HL-60 (cell line): ENCODE measurements at places on chromosomes 13 and 19.

GRCh38 chr13:94177041-94177440, 302.4 kb downstream of the DCT start:
- DNase-seq, result no peak

GRCh38 chr19:48608798-48609263, 2.3 kb downstream of the SPACA4 start:
- peak; percentile 73 for DNase-seq

DNA sequence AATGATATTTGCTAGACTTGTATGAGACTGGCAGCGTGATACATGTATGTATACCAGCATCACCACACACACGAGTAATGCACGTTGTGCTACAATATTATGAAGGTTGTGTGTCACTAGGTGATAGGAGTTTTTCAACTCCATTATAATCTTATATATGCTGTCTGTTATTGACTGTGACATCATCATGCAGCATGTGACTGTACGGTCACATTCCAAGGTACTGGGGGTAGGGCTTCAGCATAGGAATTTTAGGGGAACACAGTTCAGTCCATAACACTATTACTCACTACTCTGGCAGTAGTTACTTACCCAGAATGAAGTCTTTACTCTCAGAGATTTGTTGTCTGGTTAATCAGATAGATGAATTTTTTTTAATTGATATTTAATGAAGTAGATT, 91.1 kb downstream of the CDK8 start:
- DNase-seq, result no peak

- DNase-seq, result no peak
Observed at GRCh38 chr19:54152878-54153524, 6.5 kb downstream of the LENG1 start.

- DNase-seq, result no peak
Observed at GRCh38 chr13:21256351-21256761, 79.9 kb downstream of the MRPL57 start.

DNA sequence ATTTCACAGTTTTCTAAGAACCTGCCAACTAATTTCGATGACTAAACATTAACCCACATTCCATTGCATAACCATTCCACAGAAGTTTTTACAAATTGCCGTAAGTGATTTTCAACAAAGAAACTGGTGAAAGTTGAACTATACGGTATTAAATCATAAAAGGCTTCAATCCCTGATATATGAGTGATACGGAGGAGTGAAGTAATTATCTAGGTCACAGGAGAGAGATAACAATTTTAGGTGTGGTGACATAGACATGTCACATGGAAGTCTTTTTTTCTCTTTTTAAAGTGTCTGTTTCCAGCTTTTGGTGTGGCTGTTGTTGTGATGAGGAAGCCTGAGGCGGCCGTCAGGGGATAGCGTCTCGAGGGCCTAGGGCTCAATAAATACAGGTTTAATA, 29.4 kb downstream of the TBC1D4 start:
- DNase-seq, result no peak

GRCh38 chr13:73970421-73971055, 163.7 kb downstream of the KLF12 start:
- DNase-seq, result no peak

- DNase-seq, result no peak
Observed at GRCh38 chr13:44273991-44274770, 99.4 kb upstream of the SERP2 start.

DNA sequence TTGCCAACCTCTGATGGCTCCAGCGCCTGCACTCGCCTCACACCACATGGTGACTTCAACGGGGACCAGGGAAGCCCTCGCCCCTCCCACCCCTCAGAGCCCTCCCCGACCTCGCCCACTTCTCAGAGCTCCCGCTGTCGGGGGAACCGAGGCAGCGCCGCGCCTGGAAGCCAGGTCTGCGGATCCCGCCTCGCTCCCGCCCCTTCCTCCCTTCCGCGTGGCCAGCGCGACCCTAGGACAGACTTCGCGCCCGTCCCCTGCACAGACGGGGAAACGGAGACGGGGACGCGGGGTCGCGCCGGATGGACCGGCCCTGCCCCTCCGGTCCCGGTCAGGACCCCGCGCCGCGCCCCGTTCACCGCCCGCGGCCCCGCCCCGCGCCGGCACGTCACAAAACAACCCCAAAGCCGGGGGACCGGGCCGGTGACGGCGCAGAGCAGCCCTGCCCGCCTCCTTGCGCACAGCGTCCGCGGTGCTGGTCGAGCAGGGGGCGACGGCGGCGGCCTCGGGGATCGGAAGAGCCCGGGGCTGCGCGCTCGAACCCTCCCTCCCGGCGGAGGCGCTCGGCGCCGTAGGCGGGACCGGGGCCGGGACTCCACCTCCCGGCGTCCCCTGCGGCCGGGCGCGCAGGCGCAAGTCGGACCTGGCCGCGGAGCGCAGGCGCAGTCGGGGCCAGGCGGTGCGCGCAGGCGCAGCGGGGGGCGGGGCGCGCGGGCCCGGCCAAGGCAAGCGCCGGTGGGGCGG, 379 bp upstream of the CDC34 start:
- peak; percentile 72 for DNase-seq

- no peak for DNase-seq
Observed at GRCh38 chr13:45178349-45179162, 22.3 kb downstream of the KCTD4 start.
